NCI-H1092 treated with DMSO at 0.1 percent for 48 hours (cell line): ENCODE measurements at places on chromosomes 1 and 21.
A peak's percentile ranks its signal among the peaks of the same experiment; 100 is the strongest.

DNA sequence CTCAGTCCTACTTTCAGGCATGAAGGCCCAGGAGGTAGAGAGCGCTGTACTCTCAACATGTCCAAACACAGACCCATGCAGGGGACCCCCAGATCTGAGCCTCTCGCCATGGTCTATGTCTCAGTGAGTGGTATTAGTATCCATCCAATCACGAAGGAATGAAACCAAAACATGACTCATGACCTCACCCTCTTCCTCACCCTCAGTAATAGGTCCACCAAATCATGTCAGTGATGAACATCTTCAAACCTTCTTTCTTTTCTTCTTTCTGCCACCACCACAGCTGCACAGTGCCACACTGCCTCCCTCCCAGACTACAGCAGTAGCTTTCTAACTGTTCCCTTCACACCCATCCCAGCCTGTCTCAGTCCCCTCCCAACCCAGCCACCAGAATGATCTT lies 16.8 kb downstream of the C1orf116 start:
- DNase-seq: no peak

- no peak for DNase-seq
Measured at GRCh38 chr1:196650403-196650802, 1.4 kb upstream of the CFH start.

DNA sequence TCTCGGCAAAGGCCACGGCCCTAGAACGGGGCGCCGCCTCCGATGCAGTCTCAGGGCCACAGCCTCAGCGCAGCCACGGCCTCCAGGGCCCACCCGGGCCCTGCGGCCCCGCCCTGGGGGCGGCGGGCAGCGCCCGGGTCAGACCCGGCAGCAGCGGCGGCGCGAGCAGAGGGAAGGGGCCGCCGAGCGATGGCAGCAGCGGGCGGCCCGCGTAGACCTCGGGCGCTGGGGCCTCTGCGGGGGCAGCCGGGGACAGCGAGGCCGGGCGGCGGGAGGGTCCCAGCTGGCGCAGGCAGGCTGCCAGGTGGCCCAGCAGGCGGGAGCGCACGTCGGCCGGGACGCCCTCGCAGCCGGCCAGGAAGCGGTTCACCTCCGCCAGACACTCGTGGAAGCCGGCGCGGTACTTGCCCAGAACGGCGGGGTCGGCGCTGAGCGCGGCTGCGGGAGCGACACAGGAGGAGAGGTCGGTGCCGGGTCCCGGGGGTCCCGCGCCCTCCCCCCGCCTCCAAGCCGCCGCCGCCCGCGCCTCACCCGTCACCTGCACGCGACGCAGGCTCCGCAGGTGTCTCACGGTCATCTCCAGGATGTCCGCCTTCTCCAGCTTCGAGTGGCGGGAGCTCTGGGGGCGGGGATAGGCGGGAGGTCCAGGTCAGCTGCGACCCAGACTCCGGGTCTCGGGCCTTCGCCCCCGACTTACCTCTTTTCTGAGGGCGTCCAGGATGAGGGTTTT lies 737 bp downstream of the HES4 start:
- no peak for DNase-seq

DNA sequence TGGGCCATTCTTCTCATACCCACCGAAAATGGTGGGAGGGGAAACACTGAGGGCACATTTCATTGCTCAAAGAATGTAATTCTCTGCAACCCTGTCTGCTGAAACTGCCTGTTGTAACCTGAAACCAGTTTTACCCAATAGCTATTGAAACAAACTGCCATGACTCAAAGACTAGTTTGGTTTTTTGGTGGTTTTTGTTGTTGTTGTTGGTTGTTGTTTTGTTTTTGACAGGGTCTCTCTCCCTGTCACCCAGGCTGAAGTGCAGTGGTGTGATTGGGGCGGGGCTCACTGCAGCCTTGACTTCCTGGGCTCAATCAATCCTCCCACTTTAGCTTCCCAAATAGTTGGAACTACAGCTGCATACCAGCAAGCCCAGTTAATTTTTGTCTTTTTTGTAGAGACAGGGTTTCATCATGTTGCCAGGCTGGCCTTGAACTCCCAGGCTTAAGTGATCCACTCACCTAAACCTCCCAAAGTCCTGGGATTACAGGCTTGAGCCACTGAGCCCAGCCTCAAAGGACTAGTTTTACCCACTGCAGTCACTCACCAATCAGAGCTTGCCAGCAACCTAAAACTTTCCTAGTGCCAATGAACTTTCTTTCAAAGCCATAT lies 2.1 kb upstream of the IPP start:
- DNase-seq: no peak

GRCh38 chr1:42973286-42973685 lies 14.6 kb upstream of the SLC2A1 start:
- DNase-seq: no peak

DNA sequence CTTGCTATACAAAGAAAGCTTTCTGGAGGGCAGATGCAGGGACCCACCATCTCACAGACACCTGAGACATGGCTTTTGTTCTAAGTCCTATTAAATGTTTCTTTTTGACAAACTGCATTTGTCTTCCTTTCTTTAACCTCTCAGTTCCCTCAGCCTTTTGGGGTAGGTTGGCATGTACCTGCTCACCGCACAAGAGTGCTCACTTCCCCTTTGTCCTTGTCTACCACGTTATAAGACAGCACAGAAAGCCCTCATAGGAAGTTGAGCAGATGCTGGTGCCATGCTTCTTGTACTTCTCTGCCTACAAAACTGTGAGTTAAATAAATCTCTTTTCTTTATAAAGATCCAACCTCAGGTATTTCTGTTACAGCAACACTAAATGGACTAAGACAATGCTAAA lies 31.9 kb upstream of the RGS21 start:
- no peak for DNase-seq

DNA sequence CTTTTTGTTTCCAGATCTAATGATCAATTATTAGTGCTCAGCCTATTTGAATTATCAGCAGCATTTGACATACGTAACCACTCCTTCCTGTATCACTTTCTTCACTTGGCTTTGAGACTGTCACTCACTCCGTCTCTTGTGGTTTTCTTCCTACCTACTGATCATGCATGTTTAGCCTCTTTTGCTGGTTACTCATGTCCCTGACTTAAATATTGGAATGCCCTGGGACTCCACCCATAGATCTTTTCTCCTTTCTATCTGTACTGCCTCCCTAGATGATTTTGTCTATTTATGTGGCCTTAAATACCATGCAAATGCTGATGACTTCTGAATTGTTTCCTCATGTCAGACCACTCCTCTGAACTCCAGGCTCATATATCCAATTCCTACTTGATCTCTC lies 57.7 kb upstream of the PDE4B start:
- no peak for DNase-seq

DNA sequence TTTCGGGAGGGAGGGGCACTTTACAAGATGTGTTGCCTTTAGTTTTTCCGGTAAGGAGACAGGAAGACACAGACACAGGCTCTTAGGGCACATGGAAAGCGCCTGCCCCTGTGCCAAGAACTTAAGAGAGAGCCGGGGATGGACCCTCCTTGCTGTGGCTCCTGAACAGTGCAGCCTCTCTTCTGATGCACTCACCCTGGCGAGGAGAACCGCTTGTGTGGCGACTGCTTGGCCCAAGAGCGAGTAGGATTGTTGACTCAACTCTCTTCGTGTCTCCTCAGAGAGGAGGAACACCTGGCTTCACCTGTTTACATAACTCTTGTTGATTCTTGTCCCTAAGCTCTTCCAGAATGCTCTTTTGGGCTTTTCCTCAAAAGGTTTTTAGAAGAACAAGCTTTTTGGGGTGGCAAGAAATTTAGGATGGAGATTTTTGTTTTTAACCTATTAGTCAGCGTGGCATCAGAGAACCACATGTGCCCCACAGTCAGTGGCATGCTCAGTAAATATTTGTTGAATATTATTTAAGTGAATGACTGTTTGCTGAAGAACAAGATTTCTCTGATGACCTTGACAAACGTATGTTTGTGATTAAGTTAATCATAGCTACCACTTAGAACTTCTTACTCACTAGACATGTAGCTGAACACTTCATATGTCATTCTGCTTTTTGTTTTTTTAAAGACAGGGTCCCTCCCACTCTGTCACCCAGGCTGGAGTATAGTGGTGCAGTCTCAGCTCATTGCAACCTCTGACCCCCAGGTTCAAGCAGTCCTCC lies 60.6 kb downstream of the NFIA start:
- DNase-seq: peak; percentile 69

GRCh38 chr1:114559356-114559755 lies 22.1 kb downstream of the BCAS2 start:
- DNase-seq: no peak

- DNase-seq: no peak
Measured at GRCh38 chr1:70387507-70387906, 23.6 kb upstream of the CTH start.
